NCI-H1092 (cell line): ENCODE measurements at places on chromosomes 1 and 21.

DNA sequence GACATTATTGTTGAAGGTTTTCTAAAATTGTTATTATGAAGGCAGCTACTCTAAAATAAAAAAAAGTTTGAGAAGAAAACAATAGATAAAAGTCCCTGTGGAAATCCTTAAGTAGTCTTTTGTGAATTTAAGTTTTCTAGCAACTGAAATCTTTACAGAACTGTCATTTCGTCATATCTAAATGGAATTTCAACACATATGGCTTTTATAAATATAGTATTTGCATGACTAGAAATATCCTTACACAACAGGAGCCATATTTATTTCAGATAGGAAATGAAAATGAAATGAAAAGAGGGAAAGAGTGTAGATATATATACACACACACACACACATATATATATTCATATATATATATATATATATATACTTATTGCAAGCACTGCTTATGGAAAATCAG is 204.7 kb upstream of the RGS18 start:
- no peak for DNase-seq

DNA sequence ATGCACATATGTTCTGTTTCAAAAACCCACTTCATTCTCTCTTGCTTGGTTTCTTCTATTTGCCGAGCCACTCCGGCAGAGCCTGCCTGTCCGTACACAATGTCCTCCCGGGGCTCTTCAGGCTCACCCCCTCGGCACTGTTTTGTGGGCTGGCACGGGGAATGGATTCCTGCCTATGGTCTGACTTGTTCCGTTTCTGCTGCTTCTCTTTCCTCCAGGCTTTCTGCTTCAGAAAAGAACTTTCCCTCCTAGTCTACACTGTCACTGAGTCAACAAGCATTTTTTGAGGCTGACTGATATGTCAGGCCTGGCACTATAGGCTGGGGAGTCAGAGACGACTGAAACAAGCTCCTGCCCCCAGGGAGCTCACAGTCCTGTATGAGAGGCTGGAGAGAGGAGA is 28.4 kb upstream of the SARS1 start:
- no peak for DNase-seq

DNA sequence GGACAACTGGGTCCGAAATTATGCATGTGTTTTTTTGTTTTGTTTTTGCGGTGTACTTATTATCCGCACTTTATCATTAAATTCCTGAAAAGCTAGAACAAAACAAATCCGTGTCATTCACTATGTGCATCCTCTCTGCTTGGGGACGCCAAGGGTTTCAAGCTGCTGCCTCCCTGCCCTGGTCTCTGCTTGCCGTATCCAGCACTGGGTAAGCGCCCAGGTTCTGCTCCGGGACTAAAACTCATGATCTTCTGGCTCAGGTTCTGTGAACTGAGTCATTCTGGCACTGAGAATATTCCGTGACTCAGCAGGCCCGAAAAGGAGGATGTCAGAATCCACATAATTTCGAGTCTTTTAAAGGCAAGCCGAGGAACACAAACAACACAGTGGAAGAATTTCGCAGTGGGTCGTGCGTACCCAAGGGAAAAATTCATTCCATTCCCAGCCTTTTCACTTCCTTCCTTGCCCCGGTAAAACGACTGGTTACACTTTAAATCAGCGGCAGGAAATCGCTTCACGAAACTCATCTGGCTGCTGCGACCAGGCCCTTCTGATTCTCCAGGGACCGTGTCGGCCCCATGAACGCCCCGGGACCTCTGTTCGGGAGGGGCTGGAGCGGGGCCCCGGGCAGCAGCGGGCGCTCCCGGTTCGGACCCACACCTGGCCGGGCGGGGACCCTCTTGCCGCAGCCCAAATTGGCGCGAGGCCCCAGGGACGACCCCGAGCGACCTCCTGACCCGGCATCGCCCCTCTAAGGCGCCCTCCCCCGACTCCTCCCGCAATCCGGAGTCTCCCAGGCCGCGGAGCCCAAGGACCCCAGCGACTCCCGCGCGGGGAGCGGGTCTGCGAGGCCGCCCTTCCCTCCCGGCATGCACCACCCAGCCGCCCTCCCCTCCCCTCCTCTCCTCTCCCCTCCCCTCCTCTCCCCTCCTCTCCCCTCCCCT is 746 bp upstream of the LAMC1 start:
- DNase-seq = no peak

GRCh38 chr21:41674402-41674801 is 92.5 kb downstream of the RIPK4 start:
- DNase-seq = no peak

DNA sequence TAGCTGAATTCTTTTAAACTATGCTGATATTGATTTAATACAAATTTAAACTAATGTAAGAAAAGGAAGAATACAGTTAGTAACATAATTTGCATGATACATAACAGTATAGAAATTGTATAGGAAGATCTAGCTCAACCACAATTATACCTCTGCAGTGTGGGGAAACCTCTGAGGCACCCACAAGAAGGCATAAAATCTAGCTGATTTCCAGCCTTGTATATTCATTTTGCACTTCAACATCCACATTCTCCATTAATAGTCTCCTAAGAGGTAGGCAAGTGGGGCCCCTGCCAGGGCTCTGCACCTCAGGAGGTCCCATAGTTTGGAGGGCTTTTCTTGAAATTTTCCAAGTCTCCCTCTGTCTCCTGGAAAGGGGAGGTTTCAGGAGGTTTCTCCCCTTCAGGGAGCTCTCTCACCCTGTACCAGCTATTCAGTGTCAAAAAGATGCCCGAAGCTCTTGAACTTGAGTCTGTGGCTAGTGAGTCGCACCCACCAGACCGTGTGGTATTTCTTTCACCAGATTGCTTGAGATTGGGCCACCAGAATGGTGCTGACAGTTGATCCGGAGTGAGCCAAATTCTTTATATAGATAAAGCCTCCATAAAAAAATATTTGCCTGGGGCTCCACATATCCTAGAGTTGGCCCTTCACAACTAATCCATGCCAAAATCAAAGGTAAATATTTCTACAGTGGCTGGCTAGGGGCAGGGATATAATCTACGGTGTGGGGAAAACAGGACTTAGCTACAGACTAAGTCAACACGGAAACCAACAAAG is 108.2 kb downstream of the TIAM1 start:
- DNase-seq = no peak

DNA sequence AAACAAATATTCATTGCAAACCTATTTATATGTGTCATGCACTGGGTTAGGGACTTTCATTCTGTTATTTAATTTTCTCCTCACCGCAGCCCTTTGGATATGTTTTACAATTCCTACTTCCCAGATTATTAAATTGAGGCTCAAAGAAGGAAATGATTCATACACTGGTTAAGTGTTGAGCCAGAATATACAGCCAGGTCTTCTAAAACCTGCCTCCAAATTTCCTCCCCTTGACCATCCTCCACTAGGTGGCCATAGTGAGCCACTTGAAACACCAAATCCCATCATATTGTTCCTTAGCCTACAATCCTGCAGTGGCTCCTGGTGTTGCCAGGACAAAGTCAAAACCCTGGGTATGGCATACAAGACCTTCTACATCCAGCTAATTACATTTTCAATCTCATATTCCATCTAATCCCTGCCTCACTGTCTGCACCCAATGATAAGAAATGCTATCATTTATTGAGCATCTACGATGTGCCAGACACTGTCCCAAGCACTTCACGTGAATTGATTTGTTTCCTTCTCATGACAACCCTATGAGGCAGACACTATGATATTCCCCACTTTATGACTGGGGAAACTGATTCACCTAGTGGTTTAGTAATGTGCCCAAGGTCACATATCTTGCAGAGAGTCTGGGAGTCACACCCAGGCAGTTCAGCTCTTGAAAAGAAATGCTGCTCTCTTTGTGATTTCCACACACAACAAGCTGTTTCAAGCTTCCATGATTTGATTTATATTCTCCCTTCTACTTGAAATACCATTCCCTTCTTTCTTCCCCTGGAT is 23.6 kb upstream of the KIRREL1 start:
- no peak for DNase-seq

DNA sequence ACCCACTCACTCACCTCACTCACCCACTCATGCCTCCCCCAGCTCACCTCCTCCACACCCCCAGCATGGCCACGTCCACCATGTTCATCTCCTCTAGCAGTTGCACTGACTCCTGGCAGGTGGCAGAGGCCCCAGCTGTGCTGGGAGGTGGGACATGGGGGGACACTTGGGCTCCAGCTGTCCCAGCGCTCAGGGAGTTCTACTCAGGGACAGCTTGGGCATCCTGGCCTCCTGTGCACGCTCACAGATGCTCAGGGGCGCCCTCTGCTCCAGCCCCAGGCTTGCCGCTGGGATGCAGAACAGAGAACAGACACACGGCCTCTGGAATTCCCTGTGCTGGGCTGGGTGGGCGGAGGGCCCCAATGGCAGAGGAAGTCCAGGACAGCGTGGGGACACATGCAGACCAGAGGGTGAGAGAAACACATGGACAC is 5.2 kb downstream of the KRTAP10-8 start:
- no peak for DNase-seq

DNA sequence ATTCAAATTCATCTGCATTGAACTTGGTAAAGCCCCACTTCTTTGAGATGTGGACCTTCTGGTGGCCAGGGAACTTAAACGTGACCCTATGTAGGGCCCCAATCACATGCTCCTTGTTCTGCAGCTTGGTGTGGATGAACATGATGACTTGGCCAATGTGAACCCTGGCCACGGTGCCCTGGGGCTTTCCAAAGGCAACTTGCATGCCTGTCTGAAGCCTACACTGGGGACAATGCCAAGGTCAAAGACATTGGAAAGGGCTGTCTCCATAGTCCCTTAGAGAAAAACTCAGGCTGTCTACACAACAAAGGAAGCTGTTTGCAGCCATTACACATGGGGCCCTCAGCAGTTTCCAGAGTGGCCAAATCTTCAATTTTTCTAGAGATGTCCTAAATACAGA is 8.9 kb upstream of the VPS13D start:
- DNase-seq = no peak

GRCh38 chr1:20282533-20282932 is 8.1 kb upstream of the VWA5B1 start:
- DNase-seq = no peak

- DNase-seq = no peak
These were observed 10.8 kb downstream of the FYB2 start for GRCh38 chr1:56808410-56808809.

DNA sequence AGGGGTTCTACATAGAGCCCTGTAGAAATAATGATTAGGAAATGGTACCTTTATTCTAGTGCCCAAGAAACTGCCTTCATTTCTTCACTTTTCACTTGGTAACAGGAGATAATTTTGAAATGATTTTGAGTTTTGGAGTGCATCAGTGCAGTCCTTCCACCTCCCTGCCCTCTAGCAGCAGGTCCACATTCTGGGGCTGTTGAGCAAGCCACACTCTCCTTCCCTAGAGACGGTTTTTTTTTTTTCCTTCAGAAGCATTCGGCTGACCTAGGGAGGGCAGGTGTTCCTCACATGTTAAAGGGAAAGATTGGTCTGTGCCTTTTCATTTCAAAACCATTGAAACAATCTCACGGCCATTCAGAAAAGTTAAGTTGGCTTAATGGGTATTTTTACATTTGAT is 39.8 kb downstream of the SLC37A1 start:
- no peak for DNase-seq

DNA sequence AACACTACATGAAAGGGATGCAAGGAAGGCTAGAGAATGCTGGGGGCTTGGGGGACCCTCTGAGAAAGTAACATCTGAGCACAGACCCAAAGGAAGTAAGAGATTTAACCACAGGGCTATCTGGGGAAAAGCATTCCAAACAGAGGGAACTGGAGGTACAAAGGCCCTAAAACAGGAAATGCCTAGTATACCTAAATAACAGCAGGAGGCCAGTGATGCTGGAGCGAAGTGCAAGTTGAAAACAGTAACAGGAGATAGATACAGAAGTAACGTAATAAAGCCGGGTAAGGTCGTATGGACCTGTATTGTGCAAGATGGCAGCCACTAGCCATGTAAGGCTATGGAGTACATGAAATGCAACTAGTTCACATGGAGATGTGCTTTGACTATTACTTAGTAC is 52.1 kb downstream of the CD34 start:
- no peak for DNase-seq

DNA sequence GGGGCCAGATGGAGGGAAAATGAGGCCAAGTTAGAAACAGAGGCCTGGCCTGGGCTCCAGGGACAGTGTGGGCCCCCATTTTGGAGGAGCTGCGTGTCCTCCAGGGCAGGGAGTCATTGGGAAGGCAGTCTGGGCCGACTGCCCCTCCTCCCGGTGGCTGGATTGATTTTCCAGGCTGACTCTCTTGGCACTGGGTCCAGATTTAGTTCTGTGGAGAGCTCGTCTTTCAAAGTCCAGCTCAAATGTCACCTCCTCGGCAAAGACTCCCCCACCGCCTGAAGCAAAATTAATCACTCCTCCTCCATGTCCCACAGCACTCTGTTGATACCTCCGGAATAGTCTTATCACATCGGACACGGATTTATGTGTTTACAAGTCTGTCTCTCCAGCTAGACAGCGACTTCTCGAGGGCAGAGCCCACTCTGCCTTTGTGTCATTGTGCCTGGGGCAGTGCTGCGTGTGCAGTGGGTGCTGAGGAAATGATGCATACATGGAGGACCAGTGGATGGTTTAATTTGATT is 175.1 kb downstream of the CAMTA1 start:
- peak; percentile 40 for DNase-seq

DNA sequence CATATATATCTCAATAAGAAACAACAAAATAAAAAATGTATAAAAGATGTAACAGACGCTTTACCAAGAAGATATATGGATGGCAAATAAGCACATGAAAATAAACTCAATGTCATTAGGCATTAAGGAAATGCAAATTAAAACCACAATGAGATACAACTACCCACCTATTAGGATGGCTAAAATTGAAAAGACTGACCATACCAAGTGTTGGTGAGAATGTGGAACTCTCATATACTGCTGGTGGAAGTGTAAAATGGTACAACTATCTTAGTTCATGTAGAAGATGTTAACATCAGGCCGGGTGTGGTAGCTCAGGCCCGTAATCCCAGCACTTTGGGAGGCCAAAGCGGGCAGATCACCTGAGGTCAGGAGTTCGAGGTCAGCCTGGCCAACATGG is 42.3 kb upstream of the TTC22 start:
- no peak for DNase-seq

DNA sequence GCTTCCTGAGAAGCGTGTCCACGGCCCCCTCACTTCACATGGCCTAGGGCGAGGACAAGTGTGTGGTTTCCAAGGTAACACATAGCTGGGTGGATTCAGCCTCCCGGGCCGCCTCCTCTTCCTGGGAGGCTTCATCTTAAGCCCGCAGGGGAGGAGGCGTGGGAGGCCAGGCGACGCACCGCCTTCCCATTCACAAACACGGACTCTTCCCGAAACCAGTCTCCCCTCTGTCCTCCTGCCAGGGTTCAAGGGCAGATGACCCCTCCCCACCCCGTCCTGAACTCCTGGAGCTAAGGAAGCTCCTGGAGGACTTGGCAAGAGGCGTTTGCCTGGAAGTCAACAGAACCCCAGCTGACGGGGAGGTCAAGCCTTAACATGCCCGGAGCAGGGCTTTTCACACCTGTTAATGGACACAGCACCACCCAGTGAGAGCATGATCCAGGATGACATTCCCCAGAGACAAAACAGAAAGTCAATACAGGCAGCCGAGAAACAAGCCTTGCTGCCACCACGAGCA is 56.7 kb downstream of the KCNN3 start:
- no peak for DNase-seq

- no peak for DNase-seq
These were observed 6.8 kb downstream of the SSU72 start for GRCh38 chr1:1567891-1568291.

GRCh38 chr1:173590557-173590956 is 12.3 kb downstream of the SLC9C2 start:
- no peak for DNase-seq

GRCh38 chr1:169368406-169368769 is 393 bp downstream of the BLZF1 start:
- DNase-seq = peak; percentile 15

GRCh38 chr21:45741691-45742090 is 98.2 kb downstream of the PCBP3 start:
- no peak for DNase-seq

- DNase-seq = no peak
These were observed 17.0 kb downstream of the MAP7D1 start for GRCh38 chr1:36172983-36173382.
